ENCODE measurements at places on chromosomes 6 and 20.

GRCh38 chr20:11057624-11058023 lies 383.8 kb upstream of the JAG1 start:
- DNase-seq, result no peak

GRCh38 chr6:15356179-15356578 lies 110.3 kb downstream of the JARID2 start:
- no peak for DNase-seq

- no peak for DNase-seq
Observed at GRCh38 chr20:62875419-62876361, 14.1 kb upstream of the TCFL5 start.

- no peak for DNase-seq
Observed at GRCh38 chr6:163187201-163187600, 227.3 kb upstream of the QKI start.

DNA sequence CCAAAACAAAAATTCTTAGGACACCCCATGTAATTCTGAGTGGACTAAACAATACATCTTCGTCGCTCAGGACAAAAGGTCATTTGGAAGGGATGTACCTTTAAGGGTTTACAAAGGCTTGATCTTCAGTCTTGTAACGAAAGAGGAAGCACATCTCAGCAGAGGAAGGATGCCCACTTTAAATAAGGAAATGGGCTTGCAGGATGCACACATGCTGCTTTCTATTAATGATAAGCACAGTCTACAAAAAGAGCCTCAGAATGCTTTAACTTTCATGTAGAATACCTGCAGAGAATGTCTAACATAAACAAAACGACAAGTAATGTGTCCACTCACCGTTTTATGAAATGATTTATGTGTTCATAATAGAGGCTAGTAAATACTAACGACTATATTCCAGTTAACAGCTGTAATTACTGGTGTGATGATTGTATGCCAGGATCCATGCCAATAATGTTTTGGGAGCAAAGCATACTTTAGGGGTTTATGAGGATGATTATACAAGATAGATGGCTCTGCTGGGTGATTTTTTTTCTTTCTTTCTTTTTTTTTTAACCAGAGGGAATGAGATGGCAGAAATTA lies 216.9 kb downstream of the GMDS start:
- no peak for DNase-seq

GRCh38 chr6:9224539-9224938 lies 789.2 kb upstream of the SLC35B3 start:
- no peak for DNase-seq

DNA sequence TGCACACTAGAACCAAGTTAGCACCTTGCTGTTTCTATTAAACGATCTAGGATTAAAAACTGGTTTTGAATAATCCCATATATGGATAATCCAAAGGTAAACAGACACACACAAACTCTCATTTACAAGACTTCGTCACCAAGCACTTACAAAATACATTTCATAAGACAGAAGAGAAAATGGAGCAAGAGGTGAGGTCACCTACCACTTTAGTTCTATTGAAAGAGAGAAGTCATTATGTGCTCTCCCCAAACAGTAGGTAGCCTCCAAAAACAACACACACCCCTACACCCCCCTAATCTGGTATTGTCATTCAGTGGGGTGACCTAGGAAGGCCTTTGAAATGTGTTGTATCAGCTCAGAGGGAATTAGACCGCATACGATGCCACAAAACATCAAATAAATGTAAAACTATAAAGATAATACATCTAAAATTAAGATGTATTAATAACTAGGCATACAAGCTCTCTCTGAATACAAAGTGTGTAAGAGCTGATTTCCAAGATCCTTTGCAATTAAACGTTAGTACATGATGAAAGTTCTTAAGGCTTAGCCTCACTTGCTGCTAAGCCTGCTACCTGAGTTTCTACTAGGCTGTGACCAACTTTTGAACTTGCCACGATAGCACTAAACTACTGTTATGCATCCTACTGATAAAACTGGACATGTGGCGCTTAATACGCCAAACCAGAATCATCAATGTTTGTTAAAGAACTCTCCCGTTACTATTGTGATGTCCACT lies 1.6 kb downstream of the SRPK1 start:
- no peak for DNase-seq

DNA sequence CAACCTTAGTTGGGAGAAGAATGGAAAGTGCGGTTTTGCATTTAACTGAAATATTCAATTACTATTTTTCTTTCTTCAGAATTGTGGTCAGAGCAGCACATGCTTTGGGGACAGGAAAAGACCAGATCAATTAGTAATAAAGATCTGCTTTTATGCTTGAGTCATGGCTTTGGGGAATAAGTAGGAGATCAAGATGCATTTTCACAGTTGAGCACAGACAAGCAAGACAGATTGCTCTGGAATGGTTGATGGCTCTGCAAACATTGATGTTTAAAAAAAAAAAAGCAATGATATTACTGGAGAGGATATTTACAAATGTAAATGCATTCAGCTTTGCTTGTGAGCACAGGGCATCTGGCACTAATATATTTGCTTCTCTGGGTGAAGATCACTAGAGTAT lies 224.4 kb upstream of the SASH1 start:
- no peak for DNase-seq

- no peak for DNase-seq
Observed at GRCh38 chr20:32819992-32820697, 391 bp downstream of the MAPRE1 start.

GRCh38 chr6:54770328-54770727 lies 76.2 kb upstream of the FAM83B start:
- DNase-seq, result no peak

DNA sequence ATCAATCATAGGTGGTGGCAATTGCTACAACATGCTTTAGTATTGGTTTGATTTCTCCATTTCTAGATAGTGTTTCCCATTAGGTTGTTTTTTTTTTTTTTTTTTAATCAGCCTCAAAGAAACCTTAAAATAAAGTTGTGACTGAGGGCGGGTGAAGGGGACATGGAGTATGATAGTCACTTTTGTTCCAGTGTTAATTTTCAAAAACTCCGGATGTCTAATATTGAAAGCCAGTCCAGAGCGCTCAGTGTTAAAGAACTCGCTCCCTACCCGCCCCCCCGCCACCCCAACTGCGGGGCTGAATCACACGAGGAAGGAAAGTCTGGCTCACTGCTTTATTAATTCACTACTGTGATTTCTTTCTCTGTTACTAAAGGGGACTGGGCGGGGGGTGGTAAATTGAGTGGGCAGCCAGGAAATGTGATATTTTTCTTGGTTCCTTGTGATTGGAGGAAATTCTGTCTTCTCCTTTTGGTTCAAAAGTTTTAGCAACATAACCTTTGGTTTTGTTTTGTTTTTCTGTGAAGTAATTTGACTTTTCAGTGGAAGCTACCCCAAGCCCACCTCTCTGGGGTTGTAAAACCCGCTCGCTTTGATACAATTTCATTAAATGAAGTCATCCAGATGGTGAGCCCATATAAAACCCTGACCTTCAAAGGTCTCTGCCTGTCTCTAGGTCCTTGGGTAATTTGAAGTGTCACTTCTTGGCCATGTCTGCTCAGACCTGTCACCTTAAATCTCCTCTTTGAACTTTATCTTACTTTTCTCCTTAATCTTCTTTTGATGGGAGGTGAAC lies 38.0 kb downstream of the TNFAIP3 start:
- DNase-seq, result no peak

DNA sequence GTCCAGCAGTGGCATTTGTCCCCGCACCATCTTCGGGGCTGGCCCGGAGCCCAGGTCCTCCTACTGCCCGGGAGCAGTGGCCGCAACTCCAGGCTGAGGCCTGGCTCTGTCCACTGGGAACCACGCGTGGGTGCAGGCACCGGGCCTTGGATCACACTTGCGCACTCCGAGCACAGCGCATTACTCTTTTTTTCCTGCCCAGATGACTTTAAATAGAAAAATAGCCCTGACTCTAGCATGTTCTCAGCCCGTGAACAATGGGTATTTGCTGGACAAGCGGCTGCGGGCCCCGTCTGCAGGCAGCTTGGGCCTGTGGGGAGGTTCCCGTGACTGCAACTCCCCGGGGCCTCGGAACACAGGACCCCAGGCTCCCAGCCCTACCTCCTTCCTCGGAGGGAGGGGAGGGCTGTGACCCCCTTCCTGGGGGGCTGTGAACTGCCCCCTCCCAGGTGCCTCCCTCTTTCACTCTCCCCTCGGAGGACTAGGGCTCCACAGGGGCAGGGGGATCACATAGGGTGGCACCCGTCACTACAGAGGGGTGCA lies 162.2 kb downstream of the TBXT start:
- DNase-seq, result peak; percentile 89

- DNase-seq, result no peak
Observed at GRCh38 chr6:112576423-112576822, 229.3 kb downstream of the RFPL4B start.

DNA sequence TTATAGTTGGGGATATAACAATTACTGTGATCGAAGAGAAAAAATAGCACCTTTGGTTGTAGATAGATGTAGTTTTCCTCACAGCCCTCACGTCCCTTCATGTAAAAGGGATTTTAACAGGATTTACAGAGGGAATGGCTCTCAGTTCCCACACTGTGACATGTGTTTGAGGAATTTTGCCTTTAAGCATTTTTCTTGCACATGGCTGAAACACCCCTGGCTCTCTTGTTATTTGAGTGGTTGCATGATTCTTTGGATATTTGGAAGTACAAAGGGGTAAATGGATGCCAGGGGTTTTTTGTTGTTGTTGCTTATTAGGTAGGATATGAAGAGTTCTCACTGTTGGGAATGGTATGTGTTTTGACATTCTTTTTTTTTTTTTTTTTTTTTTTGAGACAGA lies 48.2 kb downstream of the JAG1 start:
- DNase-seq, result no peak

DNA sequence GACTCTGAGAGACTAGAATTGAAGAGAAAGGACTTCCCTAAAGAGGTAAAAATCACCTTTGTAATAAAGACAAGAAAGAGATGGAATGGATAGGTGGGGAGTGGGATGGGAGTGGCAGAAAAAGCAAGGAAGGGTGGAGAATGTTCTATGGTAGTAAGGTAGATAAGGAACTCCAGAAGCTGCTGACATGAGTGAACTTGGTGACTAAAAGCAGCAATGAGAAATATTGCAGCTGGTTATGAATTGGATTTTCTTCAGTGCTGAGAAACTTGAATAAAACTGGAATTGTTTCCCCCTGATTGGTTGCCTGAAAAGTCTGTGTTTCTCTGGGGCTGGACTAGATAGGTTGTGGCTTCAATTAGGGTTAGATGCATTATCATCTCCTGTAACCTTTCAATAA lies 15.7 kb upstream of the DTNBP1 start:
- no peak for DNase-seq

GRCh38 chr6:33840048-33840926 lies 36.5 kb upstream of the MLN start:
- DNase-seq, result no peak

GRCh38 chr20:17958373-17959256 lies 10.0 kb downstream of the SNX5 start:
- no peak for DNase-seq

- DNase-seq, result no peak
Observed at GRCh38 chr6:111572216-111572706, 33.4 kb downstream of the TRAF3IP2 start.

GRCh38 chr6:90131614-90132423 lies 164.8 kb downstream of the BACH2 start:
- no peak for DNase-seq

GRCh38 chr20:19193349-19193748 lies 19.1 kb upstream of the SLC24A3 start:
- DNase-seq, result no peak

GRCh38 chr6:84224251-84224650 lies 3.2 kb downstream of the CEP162 start:
- DNase-seq, result no peak

Measured in vagina (tissue), 2 donors.